ENCODE measurements at places on chromosomes 12 and 14.

GRCh38 chr14:60648934-60649874 lies at the start of gene SIX1:
SIX1 (minus strand) TSS chr14:60649477; CDS start chr14:60649189, 288 bp downstream.
- DNase-seq: peak; percentile 100

DNA sequence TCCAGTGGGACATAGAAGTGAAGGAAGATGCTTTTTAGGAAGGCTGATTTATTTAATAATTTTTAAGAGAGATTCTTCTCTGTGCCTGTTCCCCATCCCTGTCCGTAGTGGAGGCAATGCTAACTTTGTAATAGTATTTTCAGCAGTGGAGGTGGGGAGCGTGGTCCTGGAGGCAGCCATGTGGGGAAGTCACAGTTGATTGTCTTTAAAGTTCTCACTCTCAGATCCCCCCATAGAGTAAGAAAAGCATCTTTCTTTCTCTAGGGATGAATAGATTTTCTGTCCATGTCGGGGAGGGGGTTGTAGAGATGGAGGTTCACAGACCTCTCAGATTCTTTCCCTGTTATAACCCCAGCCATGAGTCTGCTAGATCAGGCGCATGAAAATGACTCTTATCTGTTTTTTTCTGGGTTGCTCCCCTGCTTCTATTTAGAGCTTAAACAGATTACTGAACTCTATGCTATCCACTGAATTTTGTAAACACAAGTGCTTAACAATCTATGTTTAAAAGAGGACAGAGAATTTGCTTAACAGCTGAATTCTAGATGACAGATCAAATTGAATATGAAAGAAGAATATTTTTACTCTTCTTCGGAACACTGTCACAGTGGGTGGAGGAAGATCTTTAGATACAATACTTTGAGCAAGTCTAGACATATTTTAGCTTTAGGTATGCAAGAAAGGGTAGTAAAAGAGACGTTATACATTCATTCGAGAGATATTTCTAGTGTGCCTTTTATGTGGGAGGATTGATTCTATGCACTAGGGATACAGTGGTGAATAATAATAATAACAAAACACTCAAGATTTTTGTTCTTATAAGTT lies 25.3 kb downstream of the TMEM117 start:
- no peak for DNase-seq

DNA sequence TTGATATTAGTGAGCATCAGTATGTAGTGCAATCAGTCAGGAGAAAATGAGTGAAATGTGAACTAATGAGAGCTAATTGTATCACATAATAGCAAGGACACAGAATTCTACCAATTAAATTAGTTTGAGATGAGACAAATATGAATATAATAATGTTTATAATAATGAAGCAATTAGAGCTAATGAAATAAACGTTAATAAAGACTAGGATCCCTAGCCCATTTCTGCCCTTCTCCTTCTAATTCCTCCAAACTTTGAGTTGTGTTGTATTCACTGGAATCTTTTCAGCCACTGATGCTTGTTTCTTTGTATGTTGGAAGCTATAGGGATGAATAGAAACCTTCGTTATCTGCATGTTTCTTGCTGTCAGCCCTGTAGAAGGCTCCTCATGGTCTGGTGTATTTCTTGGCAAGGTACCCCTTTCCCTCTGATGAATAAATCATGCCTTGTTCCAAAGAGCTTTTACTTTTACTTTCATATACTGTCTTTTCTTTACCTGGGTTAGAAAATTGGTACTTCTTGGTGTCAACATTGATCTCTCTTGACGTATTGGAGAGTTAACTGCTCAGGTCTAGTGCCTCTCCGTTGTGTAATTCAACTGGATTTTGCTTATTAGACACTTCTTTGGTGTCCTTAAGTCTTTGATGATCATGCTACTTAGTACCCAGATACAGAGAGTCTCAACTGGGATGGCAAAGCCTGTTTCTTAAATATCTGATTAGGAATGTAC lies 154.8 kb downstream of the PTCSC3 start:
- DNase-seq: no peak

DNA sequence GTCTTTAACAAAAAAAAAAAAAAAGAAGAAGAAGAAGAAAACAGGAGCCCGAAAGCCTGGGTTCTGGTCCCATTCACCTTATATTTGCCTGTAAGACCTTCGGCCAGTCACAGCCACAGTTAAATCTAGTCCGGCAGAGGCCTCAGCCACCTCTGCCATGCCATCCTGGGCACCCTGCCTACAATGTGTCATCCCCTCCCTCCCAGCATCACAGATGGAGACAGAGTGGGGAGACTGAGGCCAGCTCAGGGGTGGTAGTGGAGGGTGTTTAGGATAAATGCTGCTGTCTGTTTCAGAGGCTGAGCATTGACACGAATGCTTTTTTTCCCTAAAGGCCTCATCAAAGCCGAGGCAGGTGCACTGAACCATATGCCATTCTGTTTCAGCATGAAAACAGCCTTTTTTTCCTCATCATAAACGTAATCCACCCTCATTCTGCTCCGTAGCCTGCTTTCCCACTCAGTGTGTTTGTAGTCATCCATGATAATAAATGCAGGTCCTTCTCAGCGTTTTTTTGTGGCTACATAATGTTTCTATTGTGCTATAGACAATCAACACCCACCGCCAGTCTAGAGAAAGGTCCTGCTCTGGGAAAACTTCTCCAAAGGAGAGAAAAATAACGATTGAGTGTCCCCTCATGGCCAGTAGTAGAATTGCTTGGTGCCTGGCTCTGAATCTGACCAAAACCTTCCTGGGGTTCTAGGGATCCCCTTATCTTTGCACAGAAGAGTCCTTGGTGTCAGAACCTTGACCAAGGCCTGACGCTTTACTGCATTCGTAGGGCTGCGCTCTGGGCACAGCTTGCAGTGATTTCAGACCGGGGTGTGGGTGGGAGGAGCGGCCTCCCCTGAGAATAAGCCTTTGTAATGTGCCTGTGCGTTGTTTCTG lies 41.1 kb upstream of the TSPAN9 start:
- no peak for DNase-seq

GRCh38 chr12:55548756-55549155 lies 646 bp upstream of the OR6C4 start:
- DNase-seq: no peak

GRCh38 chr12:8145754-8146441 lies 10.9 kb upstream of the ZNF705A start:
- DNase-seq: no peak

GRCh38 chr14:102633906-102634595 lies 41.6 kb downstream of the RCOR1 start:
- DNase-seq: no peak

DNA sequence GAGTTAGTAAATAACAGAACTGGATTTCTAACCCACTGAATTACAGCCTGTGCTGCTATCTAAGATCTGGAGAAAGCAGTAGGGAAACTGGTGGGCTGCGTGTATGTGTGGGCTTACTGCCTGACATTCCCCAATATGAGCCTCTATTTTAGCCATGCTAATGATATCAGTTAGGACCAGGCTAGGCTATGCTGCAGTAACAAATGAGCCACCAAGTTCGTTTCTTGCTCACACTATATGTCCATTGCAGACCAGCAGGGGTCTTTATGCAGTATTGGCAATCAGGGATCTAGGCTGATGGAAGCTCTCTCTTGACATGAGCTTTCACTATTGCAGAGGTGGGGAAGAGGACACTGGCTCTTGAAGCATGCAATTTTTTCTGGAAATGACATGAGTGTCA lies 40.4 kb downstream of the FOS start:
- DNase-seq: no peak

- no peak for DNase-seq
These were observed 91.6 kb upstream of the ATF7IP start for GRCh38 chr12:14273913-14274311.

- DNase-seq: no peak
These were observed 139.3 kb downstream of the ADGRD1 start for GRCh38 chr12:131092901-131093603.

GRCh38 chr14:86640288-86640687 lies 1110.3 kb downstream of the FLRT2 start:
- no peak for DNase-seq

- no peak for DNase-seq
These were observed 27.5 kb upstream of the CDKN3 start for GRCh38 chr14:54369343-54369742.

GRCh38 chr12:50276912-50277671 lies 6.2 kb downstream of the LIMA1 start:
- no peak for DNase-seq

GRCh38 chr14:63952933-63953437 lies 100.2 kb downstream of the SYNE2 start:
- DNase-seq: no peak

DNA sequence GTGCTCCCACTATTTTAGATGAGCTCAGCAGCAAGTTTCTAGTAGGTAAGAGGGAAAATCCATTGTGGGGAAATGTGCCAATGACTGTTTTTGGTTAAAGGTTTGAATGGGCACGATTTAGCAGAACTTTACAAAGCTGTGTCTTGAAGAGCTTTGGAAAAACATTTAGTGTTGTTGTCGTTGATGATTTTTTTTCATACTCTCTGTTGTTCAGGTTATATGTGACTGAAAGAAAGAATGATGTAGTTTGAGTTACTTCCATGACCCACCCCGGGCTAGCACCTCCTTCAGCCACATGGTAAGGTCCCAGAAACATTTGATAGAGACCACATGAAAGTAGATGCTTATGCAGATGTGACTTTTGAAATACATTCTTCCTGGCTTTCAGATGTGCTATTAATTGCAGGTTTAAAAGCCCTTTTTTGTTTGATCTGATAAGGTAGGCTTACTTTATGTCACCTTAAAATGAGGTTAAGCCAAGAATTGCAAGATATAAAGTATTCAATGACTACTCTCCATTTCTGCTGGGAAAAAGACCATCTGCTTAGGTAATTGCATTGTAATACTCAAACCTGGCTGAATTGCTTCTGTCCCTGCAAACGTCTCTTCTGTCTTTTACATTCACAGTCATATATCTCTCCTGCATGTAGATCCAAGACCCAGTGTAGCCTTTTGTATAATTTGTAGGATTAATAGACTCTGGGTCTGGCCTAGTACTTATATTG lies 250.6 kb downstream of the RGS6 start:
- DNase-seq: no peak

- no peak for DNase-seq
These were observed 367.3 kb downstream of the ALG10 start for GRCh38 chr12:34389378-34390170.

GRCh38 chr14:95513291-95513690 lies 3.2 kb downstream of the SYNE3 start:
- no peak for DNase-seq

Measured in HTR-8/SVneo (cell line).